ENCODE measurements at places on chromosomes 2 and 18. TPM values are rescaled to one million over a fixed set of nuclear protein-coding genes. Genes with fewer than 3 reads are reported as not detected.

HOXD8 gene
- 0.08 TPM for total RNA-seq

POTEE gene
- not detected for total RNA-seq

UGT1A8 gene
- 0.17 TPM for total RNA-seq

- no peak for DNase-seq
- no peak within 1 kb of the TSS for H3K4me3 ChIP-seq
- no peaks in the 10 kb centered on the region for H3K27me3 ChIP-seq
- no peaks in the 10 kb centered on the region for H3K4me1 ChIP-seq
- H3K27ac ChIP-seq, result no peak within 1 kb of the TSS
- H3K36me3 ChIP-seq, result no peaks in the 10 kb centered on the region
These were observed at the start of gene CTLA4 for GRCh38 chr2:203867561-203868200. CTLA4 (plus strand) TSS chr2:203867771; CDS start chr2:203867943, 172 bp downstream.

Data from liver (tissue), 10 donors.